Stimulated activated CD8-positive, alpha-beta memory T cell treated with anti-CD3 and anti-CD28 coated beads, Interleukin-4, amount 100 ng/mL, for 1 hour (primary cell): ENCODE measurements at places on chromosomes 5 and 9.

DNA sequence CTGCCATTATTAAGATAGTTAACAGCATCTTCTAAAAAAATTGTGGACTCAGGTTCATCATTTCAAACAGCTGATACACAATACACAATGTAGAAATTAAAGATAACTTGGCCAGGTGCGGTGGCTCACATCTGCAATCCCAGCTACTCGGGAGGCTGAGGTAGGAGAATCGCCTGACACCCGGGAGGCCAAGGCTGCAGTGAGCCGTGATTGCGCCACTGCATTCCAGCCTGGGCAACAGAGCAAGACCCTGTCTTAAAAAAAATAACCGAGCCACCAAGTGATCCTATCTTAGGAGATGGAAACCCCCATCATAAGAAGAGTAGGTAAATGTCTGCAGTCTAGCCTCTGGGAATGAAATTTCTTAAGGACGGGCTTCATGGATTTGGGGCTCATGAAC, 241.7 kb downstream of the PIK3R1 start:
- DNase-seq: no peak

DNA sequence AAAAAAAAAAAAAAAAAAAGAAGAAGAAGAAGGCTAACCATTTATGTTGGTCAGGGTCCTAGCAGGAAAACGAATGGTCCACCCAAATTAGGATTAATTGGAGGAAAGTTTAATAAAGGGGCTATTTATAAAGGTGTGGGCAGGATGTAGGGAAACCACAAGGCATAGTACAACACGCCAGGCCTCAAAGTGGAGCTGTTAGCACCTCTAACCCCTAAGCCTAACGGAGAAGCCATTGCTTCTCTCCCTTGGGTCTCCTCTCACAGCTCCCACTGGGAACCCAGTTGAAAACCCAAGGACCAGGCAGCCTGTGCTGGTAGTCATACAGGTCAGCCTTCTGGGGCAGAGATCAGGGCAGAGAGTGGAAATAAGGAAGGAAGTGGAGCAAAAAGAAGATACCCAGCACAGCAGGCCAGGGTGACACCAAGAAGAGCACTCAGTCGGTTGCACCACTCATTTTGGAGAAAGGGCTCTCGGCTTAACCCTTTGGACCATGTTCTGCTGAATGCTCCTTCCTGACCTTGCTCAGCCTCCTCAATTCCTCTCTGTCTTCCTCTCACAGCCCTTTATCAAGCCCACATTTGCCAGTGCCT, 8.8 kb upstream of the GLIPR2 start:
- no peak for DNase-seq

- no peak for DNase-seq
Observed at GRCh38 chr5:37771203-37771611, 68.6 kb downstream of the GDNF start.

- no peak for DNase-seq
Observed at GRCh38 chr9:121305269-121305994, 37.5 kb downstream of the GSN start.

DNA sequence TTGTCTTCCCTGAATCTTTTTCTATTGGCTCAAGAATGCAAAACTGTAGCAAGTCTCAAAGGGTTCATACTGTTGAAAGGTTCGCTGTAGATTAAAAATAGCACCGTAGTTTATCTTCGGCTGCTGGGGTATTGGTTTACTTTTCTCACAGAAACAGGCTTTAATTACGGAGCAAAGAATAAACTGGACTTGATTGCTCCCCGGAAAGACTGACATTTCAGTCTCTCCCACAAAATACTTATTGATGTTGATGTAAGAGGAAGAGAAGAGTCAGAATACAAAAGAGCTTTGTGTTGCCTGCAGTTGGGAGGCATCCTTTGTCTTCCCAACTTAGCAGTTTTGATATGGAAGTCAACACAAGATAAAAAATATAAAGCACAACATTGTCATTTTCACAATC, 183.9 kb upstream of the DMAC1 start:
- DNase-seq: no peak

DNA sequence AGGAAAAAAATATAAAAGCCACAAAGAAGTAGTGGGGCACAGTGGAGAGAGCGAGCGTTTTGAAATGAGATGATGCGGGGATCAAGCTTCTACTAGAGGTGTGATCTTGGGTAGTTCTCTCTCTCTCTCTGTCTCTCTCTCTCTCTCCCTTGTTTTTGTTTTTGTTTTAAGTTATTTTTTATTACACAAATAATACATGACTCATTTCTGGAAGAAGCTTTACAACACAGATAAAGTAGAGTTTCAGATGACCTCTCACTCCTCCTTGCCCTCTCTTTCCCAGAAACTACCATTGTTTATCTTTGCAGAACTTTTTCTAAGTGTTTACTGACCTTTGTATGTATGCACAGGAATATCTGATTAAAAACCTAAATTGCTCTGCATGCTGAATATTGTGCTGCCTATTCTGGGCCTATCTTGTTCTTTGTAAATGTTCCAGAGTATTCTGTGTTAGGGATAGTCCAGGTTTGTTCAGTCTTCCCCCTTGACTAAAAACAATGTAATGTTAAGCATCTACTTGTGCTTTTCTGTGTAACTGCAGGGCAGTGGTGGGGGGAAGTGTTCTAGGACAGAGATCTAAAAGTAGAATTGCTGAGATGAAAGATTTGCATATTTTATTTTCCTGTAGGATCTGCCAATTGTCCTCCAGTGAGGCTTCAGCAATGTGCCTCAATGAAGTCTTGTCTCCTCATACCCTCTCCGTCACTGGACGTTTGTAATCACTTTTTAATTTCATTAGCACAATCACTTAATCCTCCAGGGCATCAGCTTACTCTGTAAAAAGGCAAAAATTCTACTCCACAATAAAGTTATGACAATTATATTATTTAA, 52.0 kb downstream of the FYB1 start:
- no peak for DNase-seq

DNA sequence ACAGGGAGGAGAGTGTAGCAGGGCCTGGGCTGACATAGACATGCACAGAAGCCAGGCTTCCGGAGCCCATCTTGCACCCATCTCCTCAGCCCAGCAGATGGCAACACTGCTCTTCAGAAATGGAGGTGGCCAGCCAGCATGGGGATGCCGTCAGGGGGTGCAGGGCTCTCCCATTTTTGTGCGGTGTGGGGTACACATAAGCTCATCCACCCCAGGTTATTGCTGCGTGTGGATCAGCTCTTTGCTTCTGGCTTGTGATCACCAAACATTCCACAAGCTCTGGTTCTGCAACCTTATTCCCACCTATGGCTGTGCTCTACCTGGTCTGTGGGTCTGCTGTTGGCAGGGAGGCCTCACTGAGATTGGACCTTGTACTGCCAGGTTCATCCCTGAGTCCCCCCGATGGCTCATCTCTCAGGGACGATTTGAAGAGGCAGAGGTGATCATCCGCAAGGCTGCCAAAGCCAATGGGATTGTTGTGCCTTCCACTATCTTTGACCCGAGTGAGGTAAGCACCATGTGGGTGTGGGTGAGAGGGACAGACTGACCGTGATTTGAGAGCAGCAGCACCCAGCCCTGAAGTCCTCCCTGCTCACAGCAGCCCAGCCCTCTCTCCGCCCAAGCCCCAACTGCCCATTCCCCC, 17.3 kb downstream of the SLC22A5 start:
- DNase-seq: peak; percentile 40

GRCh38 chr9:12060067-12060466, 633.1 kb upstream of the TYRP1 start:
- no peak for DNase-seq

- no peak for DNase-seq
Observed at GRCh38 chr9:134693641-134694367, 52.2 kb downstream of the COL5A1 start.

DNA sequence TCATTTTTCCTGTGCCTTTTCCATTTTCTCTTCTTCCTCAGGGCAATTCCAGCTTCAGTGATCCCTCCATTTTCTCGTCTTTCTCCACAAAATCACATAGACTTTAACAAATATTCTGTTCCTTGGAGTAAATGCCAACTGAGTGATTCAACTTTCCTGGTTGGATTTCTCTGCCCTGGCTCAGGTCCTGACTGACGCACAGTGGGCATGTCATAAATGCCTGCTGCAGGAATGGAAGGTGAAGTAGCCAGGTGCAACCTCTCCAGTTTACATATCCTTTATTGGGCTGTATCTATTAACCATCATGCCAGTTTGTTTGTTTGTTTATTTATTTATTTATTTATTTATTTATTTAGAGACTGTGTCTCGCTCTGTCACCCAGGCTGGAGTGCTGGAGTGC, 95.1 kb downstream of the MEF2C start:
- no peak for DNase-seq

DNA sequence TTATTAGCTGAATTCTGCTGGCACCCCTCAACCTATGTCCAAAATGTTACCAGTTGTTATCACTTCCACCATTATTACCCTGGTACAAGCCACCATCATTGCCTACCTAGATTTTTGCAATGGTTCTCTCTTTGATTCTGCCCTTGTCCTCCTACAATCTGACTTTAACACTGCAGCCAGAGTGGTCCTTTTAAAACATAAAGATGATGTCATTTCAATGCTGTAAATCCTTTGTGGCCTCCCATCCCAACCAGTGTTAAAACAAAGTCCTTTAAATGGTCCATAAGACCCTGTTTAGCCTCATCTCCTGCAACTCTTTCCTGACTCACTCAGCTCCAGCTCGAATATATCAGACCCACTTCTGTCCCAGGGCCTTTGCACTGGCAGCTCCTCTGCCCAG, 54.9 kb upstream of the FSTL4 start:
- no peak for DNase-seq

GRCh38 chr9:4617752-4618151, 44.3 kb upstream of the PLPP6 start:
- DNase-seq: no peak

DNA sequence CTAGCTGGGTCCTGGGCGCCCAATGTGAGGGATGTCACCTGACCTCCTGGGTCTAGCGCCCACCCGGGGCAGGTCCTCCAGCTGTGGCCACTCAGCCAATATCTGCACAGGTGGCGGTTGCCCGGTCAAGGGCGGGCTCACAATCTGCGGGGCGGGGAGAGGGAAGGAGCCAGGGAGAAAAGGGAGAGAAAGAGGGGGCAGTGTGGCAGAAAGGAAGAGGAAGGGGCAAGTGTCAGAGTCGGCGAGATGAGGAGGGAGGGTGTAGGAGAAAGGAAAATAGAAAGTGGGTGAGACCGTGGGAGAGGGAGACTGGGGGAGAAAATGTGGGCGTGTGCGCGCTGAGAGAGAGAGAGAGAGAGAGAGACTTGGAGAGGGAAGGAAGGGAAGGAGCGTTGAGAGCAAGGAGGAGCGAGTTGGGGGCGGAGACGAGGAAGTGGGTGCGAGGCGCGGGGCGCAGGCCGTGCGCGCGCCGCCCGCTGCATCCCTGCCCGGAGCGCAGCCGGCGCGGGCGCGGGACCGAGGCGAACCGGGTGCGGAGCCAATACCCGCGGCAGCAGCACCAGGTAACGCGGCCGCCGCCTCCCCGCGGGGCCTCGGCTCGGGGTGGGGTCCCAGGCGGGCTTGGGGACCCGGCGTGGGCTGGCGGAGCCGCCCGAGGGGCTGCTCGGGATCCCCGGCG, at the start of gene HRH2:
Gene HRH2, plus strand, starts transcription at position 479 of the 679 bp plus-strand sequence. CDS start 25,163 bp downstream, outside the sequence.
- no peak for DNase-seq

GRCh38 chr5:92769978-92770377, 811.0 kb downstream of the NR2F1-AS1 start:
- no peak for DNase-seq

GRCh38 chr9:6545017-6545691, 100.4 kb downstream of the GLDC start:
- no peak for DNase-seq
